ENCODE measurements at places on chromosomes 11 and 22.

- no peak for DNase-seq
- no peak overlapping the region for H3K4me3 ChIP-seq
- no peak overlapping the region for H3K27ac ChIP-seq
- H3K36me3 ChIP-seq, result no peaks in the 10 kb centered on the region
Measured at GRCh38 chr11:44033856-44034255, 13.9 kb upstream of the ACCSL start.

- no peak overlapping the region for H3K4me3 ChIP-seq
- 0 out of 2 replicates have a peak, but pooled peaks cover 4% of the 10 kb centered on the region for H3K4me1 ChIP-seq
- no peaks in the 10 kb centered on the region for H3K27me3 ChIP-seq
- no peak overlapping the region for H3K27ac ChIP-seq
Measured at GRCh38 chr11:16292167-16292859, 64.0 kb downstream of the SOX6 start.

- no peaks in the 10 kb centered on the region for H3K4me1 ChIP-seq
- peaks cover 24% of the 10 kb centered on the region for H3K27me3 ChIP-seq
- no peaks in the 10 kb centered on the region for H3K36me3 ChIP-seq
- H3K27ac ChIP-seq, result no peak overlapping the region
- H3K4me3 ChIP-seq, result no peak overlapping the region
- DNase-seq, result peak; percentile 67
Measured at GRCh38 chr22:49975543-49976389, 15.2 kb downstream of the PIM3 start.

DNA sequence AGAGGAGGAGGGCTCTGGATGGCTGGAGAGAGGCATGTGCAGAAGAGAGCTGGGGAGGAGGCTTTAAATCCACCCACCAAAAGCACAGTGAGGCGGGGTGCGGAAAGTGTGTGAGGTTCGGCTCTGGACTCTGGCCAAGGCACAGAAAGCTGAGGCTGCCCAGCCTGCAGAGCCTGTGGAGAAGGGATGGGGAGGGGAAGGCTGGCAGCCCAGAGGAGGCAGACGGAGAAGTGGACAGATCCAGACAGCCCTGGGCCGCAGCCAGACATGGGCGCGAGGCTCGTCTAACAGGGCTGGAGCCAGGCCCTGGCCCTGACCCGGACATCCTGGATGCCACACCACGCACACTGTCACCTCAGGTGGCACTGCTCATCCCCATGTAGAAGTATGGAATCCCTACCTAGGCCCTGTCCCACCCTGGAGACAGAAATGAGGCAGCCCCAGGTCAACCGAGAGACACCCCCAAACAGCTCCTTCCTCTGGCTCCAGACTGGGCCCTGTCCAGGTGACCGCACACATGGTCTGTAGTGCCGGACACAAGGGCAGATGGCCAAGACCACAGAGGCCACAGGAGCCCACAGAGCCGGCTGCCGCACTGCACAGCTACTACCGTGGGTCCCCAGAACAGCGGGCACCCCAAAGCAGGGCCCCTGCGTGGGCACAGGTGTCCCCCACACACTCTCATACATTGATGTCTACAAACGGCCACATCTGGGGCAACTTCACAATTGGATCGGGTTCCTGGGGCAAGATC lies 16.6 kb upstream of the MOB2 start:
- no peaks in the 10 kb centered on the region for H3K36me3 ChIP-seq
- H3K4me1 ChIP-seq, result peaks cover 7% of the 10 kb centered on the region
- H3K4me3 ChIP-seq, result no peak overlapping the region
- DNase-seq, result no peak
- H3K27me3 ChIP-seq, result no peaks in the 10 kb centered on the region

DNA sequence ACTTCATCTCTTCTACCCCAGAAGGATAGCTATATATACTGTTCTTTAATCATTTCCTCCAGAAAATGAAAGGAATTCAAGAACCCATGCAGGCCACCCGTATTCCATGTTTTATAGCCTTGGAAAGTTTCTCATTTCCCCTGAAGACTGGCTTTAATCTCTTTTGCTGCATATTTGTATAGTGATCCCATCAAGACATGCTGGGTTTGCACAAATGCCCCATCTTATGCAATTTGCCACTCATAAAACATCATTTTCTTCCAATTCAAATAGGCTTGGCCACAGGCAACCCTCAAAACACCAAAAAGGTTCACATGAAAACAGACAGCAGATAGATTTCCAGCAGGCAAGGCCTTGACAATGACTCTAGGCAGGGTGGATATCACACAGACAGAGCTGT lies 28.3 kb upstream of the APOA1 start:
- no peak overlapping the region for H3K27ac ChIP-seq
- no peak overlapping the region for H3K4me3 ChIP-seq
- no peaks in the 10 kb centered on the region for H3K4me1 ChIP-seq
- H3K27me3 ChIP-seq, result no peaks in the 10 kb centered on the region

DNA sequence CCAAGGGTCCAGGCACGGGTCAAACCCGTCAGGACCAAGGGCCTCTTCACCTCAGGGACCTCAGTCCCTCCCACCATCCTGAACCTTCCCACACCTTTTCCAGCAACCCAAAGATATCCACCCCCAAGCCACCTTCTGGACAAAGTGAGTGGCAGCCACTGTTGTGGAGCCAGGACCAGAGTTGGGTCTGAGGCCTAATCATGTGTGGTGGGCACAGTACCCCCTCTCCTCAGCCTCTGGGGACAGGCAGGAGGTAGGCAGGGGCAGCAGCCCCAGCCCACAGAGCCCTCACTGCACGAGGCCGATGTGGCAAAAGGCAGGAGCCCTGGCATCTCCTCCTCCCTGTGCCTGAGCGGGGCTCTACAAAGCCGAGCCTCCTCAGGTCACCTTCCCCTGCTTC lies 2.5 kb downstream of the KCNJ11 start:
- H3K4me3 ChIP-seq, result no peak overlapping the region
- H3K4me1 ChIP-seq, result peaks cover 7% of the 10 kb centered on the region
- no peaks in the 10 kb centered on the region for H3K36me3 ChIP-seq
- H3K27me3 ChIP-seq, result no peaks in the 10 kb centered on the region
- no peak for DNase-seq
- no peak overlapping the region for H3K27ac ChIP-seq

DNA sequence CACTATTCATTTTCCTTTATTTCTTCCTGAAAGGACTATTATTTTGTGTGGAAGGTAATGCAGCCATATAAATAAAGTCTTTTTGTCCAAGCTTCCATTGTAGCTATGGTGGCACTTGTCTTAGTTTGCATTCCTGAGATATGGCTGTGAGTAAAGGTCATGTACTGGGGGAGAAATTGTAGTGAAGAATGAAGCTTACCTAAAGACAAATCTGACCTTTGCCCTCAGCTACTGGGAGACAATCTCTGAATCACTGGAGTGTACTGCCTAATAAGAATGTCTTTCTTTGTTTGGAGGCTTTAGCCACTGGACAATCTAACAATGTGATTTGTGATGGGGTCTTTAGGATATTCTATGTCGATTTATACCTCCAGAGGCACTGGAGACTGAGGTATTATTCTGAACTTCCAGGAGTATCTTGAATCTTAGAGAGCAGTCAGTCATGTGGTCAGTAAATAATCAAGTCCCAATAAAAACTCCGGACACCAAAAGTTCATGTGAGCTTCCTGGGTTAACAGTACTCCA lies 39.7 kb upstream of the OR5AK2 start:
- H3K36me3 ChIP-seq, result no peaks in the 10 kb centered on the region
- H3K4me3 ChIP-seq, result no peak overlapping the region
- DNase-seq, result no peak
- H3K4me1 ChIP-seq, result no peaks in the 10 kb centered on the region
- H3K27me3 ChIP-seq, result no peaks in the 10 kb centered on the region

- no peak for DNase-seq
- no peaks in the 10 kb centered on the region for H3K27me3 ChIP-seq
- no peaks in the 10 kb centered on the region for H3K4me1 ChIP-seq
Measured at GRCh38 chr11:60396799-60397198, 540 bp downstream of the MS4A14 start.

- H3K27ac ChIP-seq, result no peak overlapping the region
- no peak overlapping the region for H3K4me3 ChIP-seq
- no peak for DNase-seq
- H3K27me3 ChIP-seq, result no peaks in the 10 kb centered on the region
- peaks cover 26% of the 10 kb centered on the region for H3K4me1 ChIP-seq
Measured at GRCh38 chr11:63503492-63503891, 2.4 kb upstream of the LGALS12 start.

GRCh38 chr11:72239313-72239848 lies 4.6 kb downstream of the PHOX2A start:
- H3K4me1 ChIP-seq, result peaks cover 26% of the 10 kb centered on the region
- no peak overlapping the region for H3K27ac ChIP-seq
- DNase-seq, result peak; percentile 78
- no peaks in the 10 kb centered on the region for H3K36me3 ChIP-seq

GRCh38 chr11:117518455-117518854 lies 190.8 kb downstream of the CEP164 start:
- no peak for DNase-seq
- peaks cover 6% of the 10 kb centered on the region for H3K4me1 ChIP-seq
- no peak overlapping the region for H3K27ac ChIP-seq

DNA sequence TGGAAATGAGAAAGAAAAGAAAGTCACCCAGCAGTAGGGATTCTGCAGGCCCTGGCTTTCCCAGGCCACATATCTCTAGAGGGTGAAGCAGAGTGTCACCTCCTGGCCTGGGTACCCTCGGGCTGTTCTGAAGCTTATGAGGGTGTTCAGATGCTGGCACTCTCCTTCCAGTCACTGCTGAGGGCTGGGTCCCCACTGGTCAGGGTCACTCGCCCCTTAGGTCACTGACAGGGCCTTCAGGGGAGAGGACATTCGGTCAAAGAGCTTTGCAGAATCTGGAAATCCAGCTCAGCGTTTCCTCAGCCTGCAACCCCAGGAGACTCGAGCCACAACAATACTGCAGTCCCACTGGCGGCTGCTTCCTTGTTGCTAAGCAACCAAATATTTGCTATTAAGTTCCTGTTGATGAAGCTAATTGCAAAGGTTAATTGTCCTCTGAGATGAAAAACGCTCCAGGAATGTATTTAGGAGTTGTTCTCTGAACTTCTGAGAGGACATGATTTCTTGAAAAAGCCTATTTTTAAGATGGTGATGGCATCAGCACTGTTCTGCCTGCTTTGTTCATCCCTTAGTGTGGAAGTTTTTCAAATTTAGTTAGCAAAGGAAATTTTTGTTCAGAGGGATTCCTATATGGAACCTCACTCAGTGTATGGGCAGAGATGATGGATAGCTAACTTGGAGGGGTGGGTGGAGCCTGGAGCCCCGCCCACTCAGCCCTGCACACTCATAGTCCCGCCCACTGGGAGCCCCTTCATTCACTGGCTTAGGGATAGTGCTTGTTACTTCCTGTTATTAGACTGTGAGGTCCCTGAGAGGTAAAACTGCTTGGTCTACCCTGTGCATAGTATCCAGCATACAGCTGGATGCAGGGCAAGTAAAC lies 109.2 kb downstream of the CSNK2A3 start:
- peaks cover 12% of the 10 kb centered on the region for H3K4me1 ChIP-seq
- H3K4me3 ChIP-seq, result no peak overlapping the region

GRCh38 chr22:47564158-47564450 lies 801.7 kb downstream of the TBC1D22A start:
- H3K27ac ChIP-seq, result no peak overlapping the region
- no peaks in the 10 kb centered on the region for H3K4me1 ChIP-seq
- DNase-seq, result no peak
- peaks cover 4% of the 10 kb centered on the region for H3K36me3 ChIP-seq

DNA sequence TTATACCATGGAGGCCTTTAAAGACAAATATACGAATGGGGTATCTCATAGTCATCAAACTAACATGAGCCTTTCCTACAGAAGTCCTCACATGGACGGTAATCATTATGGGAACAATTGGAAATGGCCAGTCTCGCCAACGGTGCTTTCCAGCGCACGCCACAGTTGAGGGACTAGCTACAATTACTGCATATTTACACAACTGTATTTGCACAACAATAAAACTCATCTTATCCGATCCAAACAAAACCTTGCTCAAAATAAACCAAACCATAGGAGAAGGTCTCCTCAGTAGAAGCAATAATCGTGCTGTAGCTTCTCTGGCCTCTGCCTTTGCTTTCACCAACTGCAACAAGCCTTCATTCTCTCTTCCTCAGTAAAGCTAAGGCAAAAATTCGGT lies 5.9 kb downstream of the CADM1 start:
- peaks cover 50% of the 10 kb centered on the region for H3K27me3 ChIP-seq
- peak overlapping the region; percentile 26 for H3K4me3 ChIP-seq
- no peaks in the 10 kb centered on the region for H3K36me3 ChIP-seq
- peaks cover 46% of the 10 kb centered on the region for H3K4me1 ChIP-seq
- DNase-seq, result no peak

DNA sequence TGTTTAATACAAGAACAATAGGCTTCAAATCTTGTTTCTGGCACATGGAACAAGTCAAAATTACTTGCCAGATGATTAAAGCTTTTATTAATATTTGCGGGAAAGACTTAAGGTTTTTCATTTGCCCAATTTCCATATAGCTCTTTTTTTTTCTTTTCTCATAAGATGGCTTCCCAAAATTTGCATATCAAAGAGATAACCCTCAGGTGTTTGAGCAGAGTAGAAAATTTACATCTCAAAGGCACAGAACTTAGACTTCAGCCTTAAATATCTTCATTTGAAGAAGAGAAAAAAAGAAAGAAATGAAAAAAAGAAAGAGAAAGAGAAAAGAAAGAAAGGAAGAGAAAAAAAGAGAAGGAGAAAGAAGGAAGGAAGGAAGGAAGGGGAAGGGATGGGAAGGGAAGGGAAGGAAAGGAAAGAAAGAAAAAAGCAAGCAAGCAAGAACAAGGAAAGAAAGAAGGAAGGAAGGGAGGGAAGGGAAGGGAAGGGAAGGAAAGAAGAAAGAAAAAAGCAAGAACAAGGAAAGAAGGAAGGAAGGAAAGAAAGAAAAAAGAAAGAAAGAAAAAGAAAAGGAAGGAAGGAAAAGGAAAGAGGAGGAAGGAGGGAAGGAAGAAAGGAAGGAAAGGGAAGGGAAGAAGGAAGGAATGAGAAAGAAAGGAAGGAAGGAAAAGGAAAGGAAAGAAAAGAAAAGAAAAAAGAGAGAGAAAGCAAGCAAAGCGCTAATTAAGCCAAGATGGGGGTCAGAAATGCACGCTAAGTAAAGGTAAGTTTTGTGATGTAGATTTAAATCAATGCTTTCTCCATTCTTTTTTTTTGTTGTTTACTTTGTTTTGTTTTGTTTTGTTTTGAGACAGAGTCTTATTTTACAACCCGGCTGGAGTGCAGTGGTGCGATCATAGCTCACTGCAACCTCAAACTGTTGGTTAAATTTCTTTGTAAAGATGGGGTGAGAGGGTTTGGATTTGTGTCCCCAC lies 20.2 kb upstream of the IFITM3 start:
- H3K4me3 ChIP-seq, result no peak overlapping the region
- peak; percentile 89 for DNase-seq
- H3K36me3 ChIP-seq, result no peaks in the 10 kb centered on the region
- H3K4me1 ChIP-seq, result peaks cover 29% of the 10 kb centered on the region
- H3K27me3 ChIP-seq, result no peaks in the 10 kb centered on the region

DNA sequence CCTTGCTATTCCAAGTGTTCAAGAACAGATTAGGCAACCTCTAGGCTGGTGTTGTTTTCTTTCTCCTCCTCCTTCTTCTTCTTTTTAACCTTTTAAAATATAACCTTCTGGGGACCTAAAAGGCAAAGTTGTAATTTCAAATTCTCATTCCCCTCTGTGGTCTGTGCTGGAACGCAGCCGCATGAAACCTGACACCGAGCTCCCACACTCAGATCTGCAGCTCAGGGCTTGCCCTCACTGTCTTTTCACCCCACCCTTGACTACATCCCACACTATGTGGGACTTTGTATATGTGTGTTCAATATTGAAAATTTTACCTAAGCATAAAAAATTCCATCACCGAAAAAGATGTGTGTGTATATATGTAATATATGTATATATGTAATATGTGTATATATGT lies 62.0 kb upstream of the ARHGAP42 start:
- no peak overlapping the region for H3K27ac ChIP-seq
- no peaks in the 10 kb centered on the region for H3K27me3 ChIP-seq
- 0 out of 2 replicates have a peak, but pooled peaks cover under 1% of the 10 kb centered on the region for H3K4me1 ChIP-seq
- no peak for DNase-seq
- H3K4me3 ChIP-seq, result no peak overlapping the region
